Cardiac atrium fibroblast (primary cell): ENCODE measurements at places on chromosomes 7 and 10. TPM values are rescaled to one million over a fixed set of nuclear protein-coding genes. Genes with fewer than 3 reads are reported as not detected.

Gene FAM25G
- not detected in 2 replicates for total RNA-seq

Gene MYPN
- 0.32 TPM in 1 of 2 replicates, not detected in the other for total RNA-seq

Gene CH25H
- total RNA-seq: 2.8 TPM in 1 of 2 replicates, not detected in the other

Gene PIK3CG
- total RNA-seq: under 0.01 and 1.1 TPM in 2 replicates

Gene IDI2
- total RNA-seq: not detected in 2 replicates

Gene KLLN
- 0.54 and 0.97 TPM in 2 replicates for total RNA-seq

Gene STEAP1B
- 1.8 and 5.2 TPM in 2 replicates for total RNA-seq

Gene SLC39A12
- not detected in 2 replicates for total RNA-seq

Gene ARPC1A
- total RNA-seq: 174 and 198 TPM in 2 replicates

Gene TUBB8
- total RNA-seq: not detected in 2 replicates

Gene MPLKIP
- 48.4 and 49.1 TPM in 2 replicates for total RNA-seq

Gene HDAC9
- total RNA-seq: 3.7 and 6.9 TPM in 2 replicates

Gene CDK14
- total RNA-seq: 15.9 and 17.7 TPM in 2 replicates

Gene CYP2E1
- not detected in 2 replicates for total RNA-seq

Gene HEPACAM2
- total RNA-seq: not detected in 2 replicates

Gene POU6F2
- total RNA-seq: not detected in 2 replicates

Gene CABCOCO1
- 0.81 TPM in 1 of 2 replicates, not detected in the other for total RNA-seq

Gene SLC18A3
- total RNA-seq: 1.3 TPM in 1 of 2 replicates, not detected in the other

Gene PPP1R17
- not detected in 2 replicates for total RNA-seq

Gene ACTR3C
- total RNA-seq: not detected in 2 replicates

Gene CHN2
- total RNA-seq: 0.16 and 1.8 TPM in 2 replicates

Gene RBM17
- 19.9 and 24.8 TPM in 2 replicates for total RNA-seq

Gene SUPV3L1
- 13.2 and 13.3 TPM in 2 replicates for total RNA-seq

Gene RSPH10B2
- total RNA-seq: not detected in 2 replicates

Gene PYROXD2
- 9.7 and 14.3 TPM in 2 replicates for total RNA-seq

Gene SEM1
- total RNA-seq: 16.4 and 22.4 TPM in 2 replicates

Gene PLEKHS1
- not detected in 2 replicates for total RNA-seq

Gene TRA2A
- 14.6 and 16.2 TPM in 2 replicates for total RNA-seq
